ENCODE measurements at places on chromosomes 12 and 14.

DNA sequence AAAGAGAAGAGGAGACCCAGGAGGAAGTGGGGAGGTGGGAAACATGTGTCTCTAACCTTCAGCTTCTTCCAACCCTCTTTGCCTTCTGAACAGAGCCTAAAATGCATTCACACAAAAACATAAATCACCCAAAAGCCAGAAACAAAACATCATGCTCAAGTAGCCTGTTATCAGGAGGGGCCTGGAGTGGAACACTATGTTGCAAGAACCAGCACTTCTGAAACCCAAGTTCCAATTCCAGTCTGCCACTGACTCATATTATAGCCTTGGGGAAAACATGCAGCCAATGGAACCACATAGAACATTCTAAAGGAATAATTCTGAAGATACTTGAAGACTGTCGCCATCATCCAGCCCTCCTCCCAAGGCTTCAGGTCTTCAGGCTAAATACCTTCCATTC, 169.8 kb upstream of the PLXNC1 start:
- no peak for DNase-seq

GRCh38 chr12:108850854-108851573, 6.4 kb downstream of the SSH1 start:
- peak; percentile 79 for DNase-seq

DNA sequence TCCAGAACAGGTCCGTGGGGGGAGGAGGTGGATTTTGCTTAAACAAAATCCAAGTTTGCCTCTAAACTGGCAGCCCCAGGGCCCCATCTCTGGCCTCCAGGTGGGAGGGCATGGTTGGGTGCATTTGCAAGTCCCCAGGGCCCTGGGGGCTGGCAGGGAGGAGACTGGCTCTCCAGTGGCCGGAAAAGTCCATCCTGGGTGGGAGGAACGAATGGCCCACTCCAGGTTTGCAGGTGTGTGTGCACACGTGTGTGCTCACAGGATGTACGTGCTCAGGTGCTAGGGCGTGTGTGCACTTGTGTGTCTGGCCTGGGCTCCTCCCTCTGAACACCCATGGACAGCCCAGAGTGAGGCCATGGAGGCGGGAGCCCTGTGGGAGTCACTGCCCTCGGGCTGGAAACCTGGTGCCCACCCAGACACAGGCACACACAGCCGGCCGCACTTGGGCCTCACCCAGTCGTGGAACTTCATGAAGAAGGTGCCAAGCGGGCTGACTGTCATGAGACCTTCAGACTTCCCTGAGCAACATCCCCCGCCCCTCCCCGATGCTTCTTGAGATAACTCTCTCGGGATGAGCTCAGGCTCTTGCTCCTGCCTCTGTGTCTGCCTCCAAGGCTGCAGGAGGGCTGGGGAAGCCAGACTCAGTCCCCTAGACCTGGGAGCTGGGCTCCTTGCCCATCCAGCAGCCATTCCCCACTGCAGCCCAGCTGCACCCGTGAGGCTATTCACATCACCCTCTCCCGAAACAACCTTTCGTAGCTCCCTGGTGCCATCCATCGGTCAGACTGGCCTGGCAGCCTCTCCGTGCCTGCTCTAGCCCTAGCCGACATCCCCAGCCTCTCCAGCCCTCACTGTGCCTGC, 9.4 kb downstream of the AHNAK2 start:
- DNase-seq = no peak

DNA sequence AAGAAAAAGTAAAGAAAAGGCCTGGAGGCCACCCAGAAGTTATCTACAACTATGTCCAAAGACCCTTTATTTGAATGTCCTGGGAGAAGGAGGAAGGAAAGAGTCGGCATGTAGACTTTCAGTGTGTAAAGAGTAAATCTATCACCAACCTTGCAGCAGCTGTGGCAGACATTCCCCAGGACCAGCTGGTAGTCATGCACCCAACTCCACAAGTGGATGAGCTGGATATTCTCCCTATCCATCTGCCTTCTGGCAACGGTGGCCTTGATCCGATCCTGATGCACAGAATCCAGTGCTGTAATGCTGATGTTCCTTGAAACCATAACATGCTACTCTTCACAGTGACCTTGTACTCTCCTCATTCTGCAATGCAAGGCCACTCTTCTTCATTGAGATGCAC, 27.3 kb downstream of the KRT76 start:
- DNase-seq = no peak

- DNase-seq = no peak
Measured at GRCh38 chr12:74780182-74780849, 242.7 kb downstream of the ATXN7L3B start.

All from D341Med (cell line).